Activated CD4-positive, alpha-beta T cell treated with anti-CD3 and anti-CD28 coated beads, Interleukin-2, amount 10 ng/mL, durations not matched to agents 24 days and 14 days (primary cell): ENCODE measurements at places on chromosomes 7 and 10. TPM values are rescaled to one million over a fixed set of nuclear protein-coding genes. Genes with fewer than 3 reads are reported as not detected.

Gene ATAD1
- total RNA-seq: 54.1 and 55.5 TPM in 2 replicates

GRCh38 chr7:78780560-78780959 is 672.9 kb downstream of the MAGI2 start:
- no peaks in the 10 kb centered on the region for H3K4me1 ChIP-seq
- H3K36me3 ChIP-seq: no peaks in the 10 kb centered on the region
- DNase-seq: no peak
- H3K4me3 ChIP-seq: no peak overlapping the region
- no peaks in the 10 kb centered on the region for H3K27me3 ChIP-seq

GRCh38 chr7:157352516-157352915 is 15.7 kb downstream of the DNAJB6 start:
- H3K4me3 ChIP-seq: peak overlapping the region; percentile 16
- H3K36me3 ChIP-seq: peaks cover 13% of the 10 kb centered on the region
- H3K27ac ChIP-seq: peak overlapping the region; percentile 21
- no peaks in the 10 kb centered on the region for H3K27me3 ChIP-seq
- no peak for DNase-seq

- H3K27me3 ChIP-seq: no peaks in the 10 kb centered on the region
- H3K4me3 ChIP-seq: no peak overlapping the region
- H3K4me1 ChIP-seq: peaks cover 28% of the 10 kb centered on the region
- no peak overlapping the region for H3K27ac ChIP-seq
Measured at GRCh38 chr10:79342295-79342761, 4.9 kb upstream of the PPIF start.

DNA sequence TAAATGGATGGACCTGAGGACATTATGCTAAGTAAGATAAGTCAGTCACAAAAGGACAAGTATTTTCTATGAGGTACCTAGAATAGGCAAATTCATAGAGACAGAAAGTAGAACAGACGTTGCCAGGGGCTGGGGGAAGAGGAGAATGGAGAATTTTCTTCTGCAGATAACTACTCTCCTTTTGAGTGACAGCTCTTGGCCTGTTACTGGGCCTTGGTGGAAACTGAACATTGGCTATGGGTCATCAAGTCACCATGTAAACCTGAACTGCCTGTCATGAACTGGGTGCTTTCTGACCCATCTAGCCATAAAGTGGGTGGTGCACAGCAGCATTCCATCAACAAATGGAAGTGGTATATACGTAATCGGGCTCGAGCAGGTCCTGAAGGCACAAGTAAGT is 29.3 kb upstream of the NFE2L3 start:
- H3K4me1 ChIP-seq: peaks cover 3% of the 10 kb centered on the region
- H3K27me3 ChIP-seq: peaks cover 15% of the 10 kb centered on the region
- no peak for DNase-seq
- H3K36me3 ChIP-seq: no peaks in the 10 kb centered on the region
- H3K4me3 ChIP-seq: no peak overlapping the region
- H3K27ac ChIP-seq: no peak overlapping the region

DNA sequence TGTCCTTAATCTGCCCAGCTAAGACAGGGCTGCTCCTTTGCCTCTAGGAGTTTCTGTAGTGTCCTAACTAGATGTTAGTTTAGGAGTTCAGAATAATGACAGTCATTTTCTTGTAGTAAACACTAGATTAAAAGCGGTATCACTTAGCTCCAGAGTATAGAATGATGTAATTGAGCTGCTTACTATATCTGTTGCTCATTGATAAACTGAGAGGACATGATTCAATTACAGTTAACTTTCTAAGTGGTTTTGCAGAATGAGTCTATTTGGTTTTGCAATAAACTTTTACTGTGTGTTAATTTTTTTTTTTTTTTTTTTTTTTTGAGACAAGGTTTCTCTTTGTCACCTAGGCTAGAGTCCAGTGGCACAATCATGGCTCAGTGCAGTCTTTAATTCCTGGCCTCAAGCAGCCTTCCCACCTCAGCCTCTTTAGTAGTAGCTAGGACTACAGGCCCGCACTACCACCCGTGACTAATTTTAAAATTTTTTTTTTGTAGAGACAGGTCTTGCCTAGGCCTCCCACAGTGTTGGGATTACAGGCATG is 1.8 kb downstream of the STMP1 start:
- DNase-seq: no peak
- peak overlapping the region; percentile 80 for H3K27ac ChIP-seq
- peaks cover 37% of the 10 kb centered on the region for H3K4me1 ChIP-seq

Gene NUPR2
- total RNA-seq: not detected in 2 replicates

- H3K27me3 ChIP-seq: peaks cover 21% of the 10 kb centered on the region
- H3K4me1 ChIP-seq: no peaks in the 10 kb centered on the region
- H3K4me3 ChIP-seq: no peak overlapping the region
- no peaks in the 10 kb centered on the region for H3K36me3 ChIP-seq
- no peak overlapping the region for H3K27ac ChIP-seq
Measured at GRCh38 chr7:96538632-96539031, 171.0 kb downstream of the SEM1 start.

GRCh38 chr10:89685936-89686335 is 15.5 kb upstream of the KIF20B start:
- no peaks in the 10 kb centered on the region for H3K36me3 ChIP-seq
- H3K27ac ChIP-seq: no peak overlapping the region
- peaks cover 31% of the 10 kb centered on the region for H3K27me3 ChIP-seq
- no peak for DNase-seq
- no peak overlapping the region for H3K4me3 ChIP-seq

Gene SPDYE11
- total RNA-seq: not detected in 2 replicates

- H3K4me3 ChIP-seq: no peak overlapping the region
- DNase-seq: no peak
- peaks cover 6% of the 10 kb centered on the region for H3K4me1 ChIP-seq
- H3K27ac ChIP-seq: no peak overlapping the region
- H3K27me3 ChIP-seq: peaks cover 31% of the 10 kb centered on the region
Measured at GRCh38 chr7:150911590-150912267, 59.4 kb downstream of the AOC1 start.

Gene VSTM2A
- not detected in 2 replicates for total RNA-seq

GRCh38 chr7:98137134-98137825 is 30.6 kb downstream of the LMTK2 start:
- peaks cover 21% of the 10 kb centered on the region for H3K36me3 ChIP-seq
- H3K27ac ChIP-seq: no peak overlapping the region
- peaks cover 21% of the 10 kb centered on the region for H3K4me1 ChIP-seq
- H3K27me3 ChIP-seq: peaks cover 13% of the 10 kb centered on the region
- no peak overlapping the region for H3K4me3 ChIP-seq
